HCEC 1CT (cell line): ENCODE measurements at places on chromosomes 11 and 22.
A peak's percentile ranks its signal among the peaks of the same experiment; 100 is the strongest.

DNA sequence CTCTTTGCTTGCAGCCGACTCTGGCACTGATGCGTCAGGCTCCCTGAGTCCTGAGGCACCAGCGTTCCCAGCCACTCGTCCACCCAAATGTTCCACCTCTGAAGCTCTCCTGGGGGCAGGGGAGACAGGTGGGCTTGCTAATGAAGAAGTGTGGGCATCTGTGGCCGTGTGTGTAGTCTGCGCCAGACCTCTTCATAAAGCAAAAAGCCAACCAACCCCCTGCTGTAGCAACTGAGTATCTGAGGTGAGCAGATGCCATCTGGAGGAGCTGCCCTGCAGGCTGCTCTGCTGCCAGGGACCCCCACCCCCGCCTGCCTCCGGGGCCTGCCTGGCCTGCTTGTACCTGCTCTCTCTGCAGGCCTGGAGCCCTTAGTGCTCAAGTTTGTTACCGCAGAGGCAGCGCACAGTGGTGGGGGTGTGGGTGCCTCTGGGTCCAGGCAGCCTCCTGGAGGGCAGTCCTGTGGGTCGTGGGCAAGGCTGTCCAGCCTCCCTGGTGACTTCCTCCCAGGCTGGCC lies 272.5 kb downstream of the TBC1D22A start:
- DNase-seq, result no peak

DNA sequence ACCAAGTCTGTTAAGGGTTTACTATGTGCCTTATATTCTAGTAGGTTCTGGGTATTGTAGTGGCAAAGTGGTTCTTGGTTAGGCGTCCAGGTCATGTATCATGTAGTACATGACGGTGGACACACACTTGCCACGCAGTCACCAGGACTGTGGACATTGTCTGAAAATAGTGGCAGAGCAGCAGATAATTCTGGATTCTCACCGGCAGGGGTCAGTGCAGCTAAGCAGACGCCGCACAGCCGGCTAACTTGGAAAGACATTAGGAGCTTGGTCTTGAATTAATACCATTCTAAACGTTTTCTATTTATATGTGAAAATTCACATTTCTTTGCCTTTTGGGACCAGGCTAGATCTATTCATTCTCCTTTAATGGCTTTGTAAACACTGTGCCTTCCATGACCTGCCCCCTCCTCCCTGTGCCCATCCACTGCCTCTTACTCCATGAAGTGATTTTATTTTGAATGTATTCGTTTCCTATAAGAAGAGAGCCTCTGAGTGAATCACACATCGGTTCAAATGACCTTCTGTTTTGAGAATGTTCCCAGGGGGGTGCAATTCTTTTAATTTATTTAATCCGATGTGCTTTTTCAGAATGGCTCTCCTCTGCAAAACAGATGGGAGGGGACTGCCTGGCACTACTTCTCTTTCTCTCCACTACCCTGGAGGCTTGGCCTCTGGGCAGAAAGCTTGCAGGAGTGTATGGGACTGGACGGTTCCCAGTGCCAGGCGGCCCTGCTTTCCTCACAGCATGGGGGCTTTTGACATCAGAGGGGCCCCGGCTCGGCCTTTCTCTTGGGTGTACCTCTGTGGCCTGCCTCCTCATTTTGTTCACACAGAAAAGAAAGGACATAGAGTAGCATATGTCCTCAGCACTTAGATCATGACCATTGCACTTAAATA lies 378.0 kb downstream of the NTM start:
- DNase-seq, result peak; percentile 70

GRCh38 chr22:42711895-42712837 lies 8.5 kb downstream of the A4GALT start:
- DNase-seq, result no peak

DNA sequence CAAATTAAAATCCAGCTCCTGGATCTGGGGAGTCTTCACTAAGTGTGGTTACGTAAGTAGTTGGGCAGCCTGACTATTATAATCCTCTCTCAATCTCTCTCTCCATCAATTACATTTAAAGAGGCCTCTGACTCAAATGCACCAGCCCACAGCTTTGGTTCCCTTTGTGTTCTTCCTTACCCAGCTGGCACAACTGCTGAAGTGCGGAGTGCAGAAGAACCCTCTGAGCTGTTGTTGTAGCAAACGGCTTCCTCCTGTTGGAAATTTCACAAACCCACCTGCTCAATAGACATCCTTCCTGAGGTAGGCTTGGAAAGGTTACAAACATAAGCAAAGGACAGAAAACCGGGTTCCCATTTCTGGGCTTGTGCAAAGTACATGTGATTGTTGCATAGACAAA lies 17.0 kb upstream of the SORL1 start:
- no peak for DNase-seq

DNA sequence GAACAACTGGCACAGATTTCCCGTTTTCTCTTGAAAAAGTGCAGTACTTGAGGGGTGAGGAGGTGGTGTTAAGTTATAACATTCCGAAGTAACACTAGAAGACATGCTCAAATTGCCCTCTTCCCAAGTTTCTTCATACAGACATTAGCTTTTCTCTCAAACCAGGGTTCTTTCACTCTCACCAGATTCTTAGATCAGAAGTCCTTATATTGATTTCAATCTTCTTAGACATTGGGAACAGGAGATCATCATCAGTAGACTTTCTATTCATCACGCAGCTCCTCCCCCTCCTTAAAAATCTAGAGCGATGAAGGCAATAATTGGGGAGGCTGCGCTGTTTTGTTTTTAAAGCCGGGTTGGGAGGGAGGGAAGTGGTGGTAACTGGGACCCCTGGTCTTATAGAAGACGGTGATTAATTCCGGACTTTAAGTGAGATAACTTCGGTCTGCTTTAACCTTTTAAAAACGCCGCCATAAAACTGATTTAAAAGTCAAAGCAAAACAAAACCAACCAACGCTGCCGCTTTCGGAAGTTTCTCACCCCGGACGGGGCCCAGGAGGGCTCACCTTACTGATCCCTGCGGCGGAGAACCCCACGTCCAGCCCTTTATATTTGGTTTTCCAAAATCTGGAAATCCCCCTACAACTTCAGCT lies 665 bp downstream of the USP28 start:
- DNase-seq, result peak; percentile 26

- no peak for DNase-seq
These were observed 4.8 kb downstream of the GRAMD1B start for GRCh38 chr11:123434911-123435310.

DNA sequence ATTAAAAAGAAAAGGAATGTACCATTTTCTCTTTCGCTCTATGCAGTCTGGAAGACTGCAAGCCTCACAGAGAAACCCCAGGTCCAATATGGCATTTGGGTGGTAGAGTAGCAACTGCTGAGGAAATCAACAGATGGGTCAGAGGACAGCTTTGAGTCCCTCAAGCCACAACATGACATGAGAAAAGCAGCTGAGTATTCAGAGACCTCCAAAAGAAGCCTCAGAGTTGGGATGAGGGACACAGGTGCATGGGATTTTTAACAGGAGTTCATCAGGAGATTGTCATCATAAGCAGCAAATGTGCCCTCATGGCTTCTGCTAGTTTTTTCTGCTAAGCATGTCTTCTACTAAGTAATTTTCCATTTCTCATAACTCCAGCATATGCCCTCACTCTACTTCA lies 111.6 kb downstream of the BLID start:
- DNase-seq, result no peak

- no peak for DNase-seq
These were observed 615 bp downstream of the ANO5 start for GRCh38 chr11:22193348-22194051.

DNA sequence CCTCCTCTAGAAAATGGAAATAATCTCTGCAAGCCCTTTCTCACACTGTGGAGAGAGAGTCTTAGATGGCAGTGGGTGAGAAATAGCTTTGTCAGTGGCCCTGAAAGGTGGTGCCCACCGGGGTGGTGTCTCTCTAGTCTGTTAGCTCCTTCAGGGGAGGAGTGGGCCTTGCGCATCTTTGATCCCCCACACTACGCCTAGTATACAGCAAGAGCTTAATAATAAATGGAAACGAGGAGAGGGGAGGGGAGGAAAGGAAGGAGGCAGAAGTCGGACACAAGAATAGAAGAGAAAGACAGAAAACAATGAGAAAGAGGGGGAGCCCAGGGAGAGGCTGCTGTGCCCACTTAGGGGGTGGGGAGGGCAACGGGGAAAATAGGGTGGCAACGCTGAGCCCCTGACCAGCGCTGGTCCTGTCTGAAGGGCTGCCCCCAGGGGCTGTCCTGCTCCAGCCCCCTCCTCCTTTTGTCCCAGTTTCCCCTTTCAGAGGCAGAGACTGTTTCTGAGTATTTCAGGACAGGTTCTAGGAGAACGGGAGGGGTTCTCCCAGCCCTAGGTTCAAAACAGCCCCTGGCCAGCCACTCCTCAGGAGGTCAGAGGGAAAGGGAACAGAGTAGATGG lies 1.2 kb downstream of the ARRB1 start:
- DNase-seq, result no peak

GRCh38 chr22:38230916-38231315 lies 29.1 kb downstream of the MAFF start:
- no peak for DNase-seq

DNA sequence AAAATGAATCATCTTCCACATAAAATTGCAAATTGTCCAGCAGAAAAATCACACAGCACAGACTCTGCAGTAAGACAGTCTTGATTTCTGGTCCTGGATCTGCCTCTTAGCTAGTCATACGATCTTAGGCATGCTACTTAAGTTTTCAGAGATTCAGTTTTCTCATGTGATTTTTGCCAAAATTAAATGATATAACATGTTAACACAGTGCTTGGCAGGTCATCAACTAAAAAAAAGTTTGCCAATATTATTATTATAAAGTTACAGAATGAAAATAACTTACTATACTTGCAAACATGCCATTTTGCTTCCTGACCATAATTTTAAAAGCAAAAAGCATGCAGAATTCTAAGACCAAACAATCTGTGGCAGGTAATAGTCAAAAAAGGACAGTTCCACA lies 15.1 kb downstream of the RAB30 start:
- no peak for DNase-seq

GRCh38 chr22:42608823-42609361 lies 5.8 kb downstream of the POLDIP3 start:
- DNase-seq, result peak; percentile 54

GRCh38 chr22:46076651-46077339 lies 73.5 kb upstream of the PPARA start:
- peak; percentile 82 for DNase-seq

GRCh38 chr11:134464196-134464595 lies 52.2 kb upstream of the B3GAT1 start:
- DNase-seq, result no peak

- DNase-seq, result peak; percentile 27
These were observed 18.1 kb upstream of the LINC01488 start for GRCh38 chr11:69463181-69463994.

DNA sequence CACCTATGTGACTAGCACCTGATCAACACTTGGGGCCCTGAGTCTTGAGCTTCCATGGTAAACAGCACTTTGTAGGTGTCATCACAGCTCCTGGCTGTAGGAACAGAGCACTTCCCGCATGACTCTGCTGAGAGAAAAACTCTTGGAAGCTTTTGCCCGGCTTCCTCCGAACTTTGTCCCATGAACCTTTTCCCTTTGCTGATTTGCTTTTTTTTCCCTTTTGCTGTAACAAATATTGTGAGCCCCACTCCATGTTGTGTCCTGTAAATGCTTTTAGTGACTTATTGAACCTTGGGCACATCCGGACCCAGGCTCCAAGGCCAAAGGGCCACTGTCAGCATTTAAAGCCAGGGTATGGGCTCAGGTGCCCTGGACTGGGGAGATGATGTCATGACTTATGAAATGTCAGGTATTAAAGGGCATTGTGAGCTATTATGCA lies 391.1 kb downstream of the TENM4 start:
- no peak for DNase-seq

DNA sequence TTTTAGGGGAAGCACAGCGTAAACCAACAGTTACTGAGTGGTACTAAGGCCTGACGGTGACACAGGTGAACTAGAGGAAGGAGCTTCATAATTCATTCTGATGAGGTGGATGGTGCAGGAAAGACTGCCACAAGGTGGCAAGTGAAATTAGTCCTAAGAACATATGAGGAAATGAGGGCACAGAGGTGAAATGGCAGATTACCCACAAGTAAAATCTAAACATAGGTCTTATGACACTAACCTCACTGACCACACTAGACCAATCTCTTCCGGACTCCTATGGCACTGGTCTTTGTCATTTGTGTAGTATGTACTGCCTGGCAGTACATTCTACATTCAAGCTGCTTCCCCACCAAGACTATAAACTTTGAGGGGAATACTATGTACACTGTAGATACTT lies 20.2 kb downstream of the GAB2 start:
- DNase-seq, result no peak

- no peak for DNase-seq
These were observed 632.7 kb upstream of the CHORDC1 start for GRCh38 chr11:90855531-90855930.

DNA sequence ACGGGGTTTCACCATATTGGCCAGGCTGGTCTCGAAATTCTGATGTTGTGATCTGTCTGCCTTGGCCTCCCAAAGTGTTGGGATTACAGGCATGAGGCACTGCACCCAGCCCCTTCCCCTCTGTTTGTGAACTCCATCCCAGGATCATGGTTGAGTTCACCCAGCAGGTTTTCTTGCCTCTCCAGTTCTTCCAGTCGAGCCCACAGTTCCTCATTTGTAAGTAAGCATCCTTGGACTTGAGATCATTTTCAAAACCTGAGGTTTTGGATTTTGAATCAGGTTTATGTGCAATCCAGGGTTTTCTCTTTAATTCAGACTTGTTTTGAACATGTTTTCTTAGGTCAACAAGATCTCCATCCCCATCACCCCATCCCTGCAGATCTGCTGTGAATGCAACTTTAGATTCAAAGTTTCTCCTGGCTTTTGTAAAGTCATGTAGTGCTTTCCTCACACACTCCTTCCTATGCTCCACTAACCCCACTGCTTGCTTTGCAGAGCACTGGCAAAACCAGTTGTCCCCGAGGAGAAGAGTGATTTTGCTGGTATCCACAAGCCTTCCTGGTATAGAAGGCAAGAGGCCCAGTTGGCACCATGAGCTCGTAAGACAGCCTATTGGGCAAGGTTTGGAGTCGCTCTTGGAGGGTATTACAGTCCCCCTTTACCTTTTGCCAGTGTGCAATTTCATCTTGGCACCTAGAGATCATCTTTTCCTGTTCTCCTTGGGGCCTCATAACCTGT lies 14.7 kb upstream of the VPREB1 start:
- no peak for DNase-seq

DNA sequence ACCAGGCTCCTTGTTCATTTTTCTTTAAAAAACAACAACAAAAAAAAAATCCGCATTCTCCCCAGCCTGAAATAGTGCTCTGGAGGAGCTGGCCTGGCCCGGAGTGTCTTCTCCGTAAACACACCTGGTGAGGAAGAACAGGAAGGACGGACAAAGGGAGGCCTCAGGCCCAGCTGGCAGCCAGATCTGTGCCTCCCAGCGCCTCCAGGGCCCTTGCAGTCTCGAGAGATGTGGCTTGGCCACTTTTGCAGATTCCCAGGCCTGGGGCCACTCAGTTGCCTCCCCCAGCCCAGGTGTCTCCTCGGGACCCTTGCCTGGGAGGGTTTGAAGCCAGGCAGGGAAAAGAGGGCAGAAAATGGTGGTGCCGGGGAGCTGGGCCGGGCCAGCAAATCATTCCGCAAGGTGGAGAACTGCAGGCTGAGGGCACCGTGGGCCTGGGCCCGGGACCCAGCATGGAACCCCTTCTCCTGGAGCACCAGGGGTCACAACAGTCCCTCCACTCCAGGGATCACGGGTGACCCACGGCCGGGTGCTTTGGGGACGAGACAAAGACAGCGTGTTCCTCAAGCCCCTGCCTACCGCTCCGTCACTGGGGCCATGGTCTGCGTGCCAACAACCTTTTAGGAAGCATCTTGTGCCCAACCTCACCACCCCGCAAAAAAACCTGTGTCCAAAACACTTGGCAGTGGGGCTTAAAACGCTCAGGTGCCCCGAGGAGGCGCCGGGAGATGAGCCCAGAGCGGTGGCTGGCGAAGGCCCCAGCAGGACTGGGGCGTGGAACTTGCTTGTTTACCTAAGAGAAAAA lies 67.1 kb upstream of the WNT7B start:
- no peak for DNase-seq
